ENCODE measurements at places on chromosomes 2 and 18.

DNA sequence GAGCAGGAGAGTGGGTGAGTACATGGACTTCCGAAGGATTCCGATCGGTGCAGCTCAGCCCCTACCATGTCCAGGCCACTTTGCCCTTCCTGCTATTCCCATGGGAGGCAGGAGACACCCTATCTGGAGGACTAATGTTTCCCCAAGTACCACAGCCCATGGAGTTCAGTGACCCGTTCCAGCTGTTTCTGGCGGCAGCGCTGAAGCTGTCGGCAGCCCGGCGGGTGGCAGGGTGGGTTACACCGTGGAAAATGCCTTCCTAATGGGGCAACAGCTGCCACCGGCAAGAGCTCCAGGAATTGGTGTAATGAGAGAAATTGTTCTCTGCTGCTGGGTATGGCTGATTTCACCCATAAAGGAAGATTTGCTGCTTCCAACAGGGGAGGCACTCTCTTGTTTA lies 98.3 kb downstream of the MYCN start:
- DNase-seq: no peak

- no peak for DNase-seq
Measured at GRCh38 chr2:69780921-69781320, 39.0 kb downstream of the ANXA4 start.

DNA sequence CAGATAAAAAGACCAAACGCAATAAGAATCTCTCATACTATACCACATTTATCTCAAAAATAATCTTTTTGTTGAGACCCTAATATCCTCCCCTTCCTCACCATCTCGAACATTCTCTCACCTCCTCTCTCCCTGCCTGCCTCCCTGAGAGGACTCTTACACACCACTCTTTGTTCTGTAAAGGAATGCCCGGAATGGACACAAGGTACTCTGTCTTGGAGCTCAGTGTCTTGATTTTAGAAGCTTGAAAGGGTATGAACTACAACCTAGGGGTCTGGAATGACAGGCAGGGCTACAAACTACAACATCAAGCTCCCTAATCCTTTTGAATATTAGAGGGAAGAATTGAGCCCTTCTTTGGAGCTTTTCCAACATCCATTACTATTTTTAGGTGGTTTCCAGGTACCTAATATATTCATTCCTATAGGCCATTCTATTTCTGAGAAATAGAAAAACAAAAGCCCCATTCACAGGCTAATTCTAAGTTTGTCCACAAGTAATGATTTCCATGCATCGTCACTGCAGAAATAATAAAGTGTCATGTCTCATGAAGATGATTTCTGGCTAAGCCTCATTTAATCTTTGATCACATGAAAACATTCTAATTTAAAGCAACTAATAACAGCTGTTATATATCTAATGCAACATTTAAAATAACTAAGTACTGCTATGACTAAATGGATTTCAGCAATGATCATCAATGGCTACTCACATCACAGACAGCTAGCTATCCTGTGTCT lies 60.6 kb downstream of the LRP2 start:
- DNase-seq: no peak

GRCh38 chr2:28471214-28471613 lies 24.6 kb upstream of the PLB1 start:
- DNase-seq: no peak

- DNase-seq: no peak
Measured at GRCh38 chr2:122433123-122433754, 677.8 kb downstream of the TSN start.

DNA sequence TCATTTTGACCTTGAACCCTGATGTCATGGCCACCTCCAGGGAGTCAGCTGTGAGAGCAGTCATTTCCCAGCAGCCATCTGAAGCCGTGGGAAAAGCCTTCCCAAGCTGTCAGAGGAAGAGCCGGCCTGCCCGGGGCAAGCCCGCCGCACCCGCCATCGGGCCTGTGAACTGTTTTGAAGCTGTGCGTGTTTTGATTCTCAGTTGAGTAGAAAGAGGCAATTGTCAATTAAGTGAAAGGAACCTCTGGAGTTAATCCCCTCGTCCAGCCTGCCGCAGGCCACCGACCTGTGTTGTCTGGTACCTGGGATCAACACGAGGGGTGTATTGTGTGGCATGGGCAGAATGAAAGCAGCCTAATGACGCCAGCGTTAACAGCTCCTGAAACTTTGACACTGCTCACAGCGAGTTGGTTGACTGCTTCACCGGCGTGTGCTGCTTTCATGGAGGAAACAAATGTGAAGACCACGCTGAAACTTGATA lies 318.4 kb downstream of the AGAP1 start:
- DNase-seq: no peak
